ENCODE measurements at places on chromosomes 13 and 19.

GRCh38 chr13:73467125-73467524 lies 408.3 kb downstream of the KLF5 start:
- peak; percentile 29 for DNase-seq

DNA sequence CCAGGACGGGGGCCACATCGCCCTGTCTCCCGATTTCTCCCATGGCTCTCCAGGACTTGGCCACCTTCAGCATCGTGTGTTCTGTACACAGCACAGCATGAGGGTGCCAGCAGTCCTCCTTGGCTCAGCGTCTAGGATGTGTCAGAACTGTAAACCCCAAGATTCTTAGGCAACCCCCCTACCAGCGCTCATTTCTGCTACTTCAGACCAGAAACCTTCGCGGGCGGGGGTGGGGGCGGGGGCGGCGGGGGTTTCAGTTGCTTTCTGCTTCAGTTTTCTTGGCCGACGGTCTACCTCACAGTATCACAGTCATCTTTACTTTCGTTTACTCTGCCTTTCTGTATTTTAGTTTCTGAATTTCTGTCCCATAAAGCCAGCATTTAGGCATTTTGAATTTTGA lies 82.4 kb downstream of the GGACT start:
- peak; percentile 28 for DNase-seq

GRCh38 chr19:8041531-8041931 lies 11.0 kb upstream of the CCL25 start:
- DNase-seq = peak; percentile 58

- no peak for DNase-seq
These were observed 107.0 kb upstream of the RFC3 start for GRCh38 chr13:33710924-33711323.

GRCh38 chr13:54124700-54125099 lies 1096.1 kb downstream of the OLFM4 start:
- DNase-seq = no peak

GRCh38 chr13:47277774-47278173 lies 380.9 kb upstream of the HTR2A start:
- DNase-seq = no peak

GRCh38 chr19:53868892-53869804 lies 1.5 kb downstream of the MYADM start:
- DNase-seq = peak; percentile 37

Data from NCI-H146 (cell line).